D721Med (cell line): ENCODE measurements at places on chromosomes 11 and 22.

GRCh38 chr11:128509621-128510389 is 77.6 kb downstream of the ETS1 start:
- DNase-seq, result no peak

GRCh38 chr11:64854534-64855502 is 10.4 kb upstream of the CDC42BPG start:
- DNase-seq, result no peak

- no peak for DNase-seq
Observed at GRCh38 chr11:45394294-45395085, 108.3 kb upstream of the SYT13 start.

DNA sequence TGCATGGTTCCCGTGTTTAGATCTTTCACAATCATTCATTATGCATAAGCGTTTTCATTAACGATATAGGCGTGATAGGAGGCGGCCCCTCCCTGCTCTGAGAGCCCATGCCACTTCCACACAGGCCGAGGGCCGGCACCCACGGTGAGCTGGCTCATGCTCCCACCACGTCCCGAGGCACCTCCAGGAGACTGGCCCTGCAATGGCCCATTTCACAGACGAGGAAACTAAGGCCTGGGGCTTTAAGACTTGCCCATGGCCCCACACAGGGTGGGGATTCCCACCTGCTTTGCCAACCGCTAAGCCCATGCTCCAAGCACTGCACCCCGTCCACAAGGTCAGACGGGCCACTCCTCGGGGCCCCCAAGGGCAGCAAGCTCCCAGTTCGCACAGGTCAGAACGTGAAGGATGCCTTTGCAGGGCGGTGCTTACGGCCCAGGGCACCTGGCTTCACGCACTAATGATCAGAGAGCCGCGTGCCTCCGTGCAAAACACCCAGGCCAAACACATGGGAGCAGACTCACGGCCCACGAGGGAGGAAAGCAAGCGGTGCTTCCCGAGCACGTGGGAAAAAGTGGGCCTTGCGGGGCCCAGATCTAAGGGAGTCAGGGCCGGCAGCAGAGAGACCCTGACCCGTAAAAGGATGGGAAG is 8.3 kb downstream of the OSBPL5 start:
- DNase-seq, result no peak

- DNase-seq, result no peak
Observed at GRCh38 chr22:19121631-19122142, 525 bp downstream of the DGCR2 start.

DNA sequence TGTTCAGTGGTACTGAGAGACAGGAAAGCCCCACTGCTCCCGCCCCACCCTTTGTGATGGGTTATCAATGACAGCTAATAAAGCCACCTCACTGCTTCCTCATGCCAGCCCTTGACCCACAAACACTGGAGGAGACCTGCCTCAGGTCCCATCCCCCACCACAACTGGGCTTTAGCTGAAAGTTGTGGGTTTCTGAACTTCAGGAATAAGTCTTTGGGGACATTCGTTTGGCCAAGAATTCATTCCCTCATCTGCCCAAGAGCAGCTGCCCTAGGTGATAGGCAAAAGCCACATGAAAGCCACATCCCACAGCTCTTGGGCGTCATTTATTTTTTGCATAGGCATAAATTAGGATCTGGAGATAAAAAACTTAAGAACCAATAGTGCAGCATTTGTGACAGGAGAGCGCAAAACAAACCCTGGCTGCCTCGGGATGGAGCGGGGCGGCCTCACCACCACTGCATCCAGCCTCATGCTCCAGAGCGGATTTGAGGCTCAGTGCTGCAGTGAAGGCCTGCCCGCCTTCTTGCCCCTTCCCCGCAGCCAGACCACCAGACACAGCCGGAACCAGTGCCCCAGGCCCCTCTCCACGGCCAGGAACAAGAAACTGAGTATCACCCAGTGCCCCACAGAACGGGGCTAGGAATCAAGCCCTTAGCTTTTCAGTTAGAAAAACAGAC is 21.2 kb downstream of the SUN2 start:
- DNase-seq, result no peak

DNA sequence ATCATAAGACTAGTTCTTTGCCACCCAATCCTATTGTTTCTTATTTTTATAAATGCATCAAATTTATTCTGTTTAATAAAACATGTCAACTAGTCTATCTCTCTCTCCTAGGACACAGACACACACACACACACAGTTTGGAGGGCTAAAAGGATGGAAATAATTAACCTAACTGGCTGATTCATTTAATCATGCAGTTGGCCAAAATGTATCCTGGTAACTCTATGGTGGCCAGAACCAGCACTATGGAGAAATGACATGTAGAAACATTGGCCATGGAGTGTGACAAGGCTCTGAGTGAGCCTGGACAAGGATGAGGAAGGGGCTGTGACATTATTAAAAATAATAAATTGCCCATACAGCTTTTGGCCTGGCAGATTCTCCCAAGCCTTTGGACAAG is 64.1 kb downstream of the CLPB start:
- DNase-seq, result no peak

GRCh38 chr11:15747671-15748070 is 608.7 kb downstream of the SOX6 start:
- no peak for DNase-seq

DNA sequence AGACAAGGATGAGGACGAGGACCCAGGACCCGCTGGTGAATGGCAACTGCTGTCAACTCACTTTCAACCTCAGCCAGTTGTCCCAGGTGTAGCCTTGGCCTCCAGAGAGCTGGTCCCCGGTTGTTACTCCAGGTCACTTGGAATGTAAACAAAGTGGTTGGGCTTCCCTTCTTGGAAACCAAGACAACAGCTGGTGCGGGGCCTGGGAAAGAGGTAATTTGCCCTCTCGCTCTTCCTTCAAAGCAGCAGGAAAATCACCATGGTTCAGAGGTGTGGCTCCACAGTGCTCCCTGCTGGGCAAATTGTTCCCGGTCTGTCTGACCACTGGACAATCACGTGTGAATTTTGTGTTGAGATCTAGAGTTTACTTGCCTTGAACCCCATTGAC is 15.0 kb downstream of the SLC1A2 start:
- peak; percentile 23 for DNase-seq

- no peak for DNase-seq
Observed at GRCh38 chr11:119720311-119720913, 8.6 kb downstream of the NECTIN1 start.

DNA sequence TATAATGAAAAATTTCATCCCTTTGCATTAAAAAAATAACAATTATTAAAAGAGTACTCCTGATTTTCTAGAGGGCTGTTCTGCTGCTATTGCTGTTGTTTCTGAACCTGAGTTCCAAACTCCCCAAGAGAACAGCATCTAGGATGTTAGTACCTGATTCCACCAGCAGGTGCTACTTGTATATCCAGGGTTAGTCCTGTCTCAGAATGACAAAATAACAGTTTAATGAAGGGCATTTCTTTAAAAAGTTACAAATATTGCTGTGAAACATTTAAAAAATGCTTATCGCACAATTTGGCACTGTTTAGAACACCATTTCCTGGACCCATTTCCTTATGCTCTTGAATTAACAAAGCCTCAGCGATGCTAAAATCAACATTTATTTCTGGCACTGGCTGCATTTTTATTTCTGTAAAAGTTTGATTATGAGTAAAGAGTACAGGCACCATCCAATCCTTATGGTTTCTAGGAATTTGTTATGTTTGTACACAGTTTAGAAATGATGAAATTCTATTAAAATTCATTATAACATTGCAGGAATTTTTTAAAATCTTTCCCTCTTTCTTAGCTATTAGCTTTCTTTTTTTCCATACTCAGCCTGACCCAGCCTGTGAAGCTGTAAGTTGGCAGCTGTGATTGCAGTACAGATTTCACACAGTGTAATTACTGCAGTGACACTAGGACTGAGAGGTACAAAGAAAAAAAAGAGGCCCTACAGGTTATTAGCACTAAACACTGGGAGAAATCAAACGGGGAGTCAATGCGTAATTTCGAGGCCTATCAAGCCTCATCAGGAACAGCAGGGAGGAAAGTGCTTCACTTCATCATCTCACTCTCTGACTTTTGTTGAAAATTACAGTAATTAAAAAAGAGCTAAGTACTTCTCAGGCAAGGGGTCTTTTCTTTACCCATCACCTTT is 208.8 kb downstream of the DCDC1 start:
- DNase-seq, result no peak
